ENCODE measurements at places on chromosomes 13 and 19. TPM values are rescaled to one million over a fixed set of nuclear protein-coding genes. Genes with fewer than 3 reads are reported as not detected.

The S1PR4 gene
- total RNA-seq, result 1.2 TPM

The ZNF728 gene
- total RNA-seq, result 2.4 TPM

DNA sequence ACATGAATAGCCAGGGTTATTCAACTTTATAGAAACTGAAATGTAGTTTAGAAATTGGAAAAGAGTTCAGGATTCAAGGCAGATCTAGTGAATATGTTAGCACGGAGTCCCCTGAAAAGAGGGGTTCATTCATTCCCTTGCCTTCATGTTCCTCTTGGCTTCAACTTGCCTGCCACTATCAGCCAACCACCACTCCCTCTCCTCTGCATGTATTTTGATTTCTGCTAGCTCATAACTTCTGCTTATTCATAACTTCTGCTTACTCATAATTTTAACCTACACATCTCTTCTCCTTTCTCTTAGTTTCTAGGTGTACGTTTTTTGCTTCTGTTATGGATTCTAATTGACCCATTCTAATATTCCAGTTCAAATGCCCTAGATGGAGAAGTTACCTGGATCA is 5.5 kb upstream of the SERTM1 start:
- DNase-seq, result no peak

The ZNF100 gene
- total RNA-seq, result 6.6 TPM

- DNase-seq, result no peak
These were observed 308.6 kb downstream of the HS6ST3 start for GRCh38 chr13:96398486-96398885.

The KLK12 gene
- not detected for total RNA-seq

DNA sequence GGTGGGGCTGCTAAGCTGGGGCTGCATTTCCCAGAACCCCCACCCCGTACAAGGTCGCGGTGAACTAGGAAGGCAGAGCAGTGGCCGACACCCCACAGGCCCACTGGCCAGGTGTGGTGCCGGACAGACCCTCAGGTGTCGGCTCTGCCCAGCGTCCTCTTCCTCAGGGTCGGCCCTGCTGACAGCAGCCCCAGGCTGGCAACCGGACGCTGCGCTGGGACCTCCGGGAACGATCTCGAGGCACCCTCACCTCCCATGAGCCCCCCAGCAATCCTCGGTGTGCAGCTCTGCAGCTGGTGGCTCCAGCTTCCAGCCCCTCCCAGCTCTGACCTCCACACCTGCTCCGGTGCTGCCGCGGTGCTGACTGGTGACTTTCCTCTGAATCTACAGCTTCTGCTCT is 142.9 kb upstream of the SPACA7 start:
- no peak for DNase-seq

The CGB1 gene
- total RNA-seq, result not detected

- DNase-seq, result no peak
These were observed 12.5 kb downstream of the ANKRD10 start for GRCh38 chr13:110902370-110902769.

GRCh38 chr13:44188257-44188656 is 185.4 kb upstream of the SERP2 start:
- DNase-seq, result no peak

DNA sequence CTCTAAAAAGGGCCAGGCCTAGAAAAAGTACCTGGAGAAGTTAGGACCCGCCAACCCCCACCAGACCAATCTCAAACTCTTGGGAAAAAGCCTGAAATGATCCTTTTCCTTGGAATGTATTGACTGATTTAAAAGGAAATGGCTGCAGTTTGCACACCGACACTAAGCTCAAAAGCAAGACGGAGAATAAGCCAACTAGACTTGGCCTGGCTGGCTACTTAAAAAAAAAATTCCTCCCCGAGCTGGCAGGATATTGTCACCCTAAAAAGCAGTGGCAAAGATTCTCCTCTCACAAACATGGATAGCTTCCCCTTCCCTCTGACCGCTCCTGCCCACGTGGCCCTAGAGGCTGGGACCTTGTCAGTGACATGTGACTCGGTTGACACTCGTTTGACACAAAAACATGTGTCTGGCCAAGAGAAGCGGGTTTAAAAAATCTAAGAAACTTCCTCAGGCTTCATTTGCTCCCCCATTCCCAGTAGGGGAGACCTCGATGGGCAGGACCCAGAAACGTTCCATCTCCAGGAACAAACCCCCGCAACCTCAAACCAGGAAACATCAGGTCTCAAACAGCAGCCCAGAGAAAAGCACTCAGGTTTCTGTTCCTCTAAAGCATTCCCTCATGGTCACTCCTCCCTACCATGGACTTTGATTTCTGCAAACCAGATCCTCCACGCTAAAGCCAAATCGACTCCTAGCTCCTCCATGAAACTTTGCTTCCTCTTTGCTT is 1.3 kb downstream of the RFX1 start:
- no peak for DNase-seq

The MYH14 gene
- total RNA-seq, result 11.1 TPM

DNA sequence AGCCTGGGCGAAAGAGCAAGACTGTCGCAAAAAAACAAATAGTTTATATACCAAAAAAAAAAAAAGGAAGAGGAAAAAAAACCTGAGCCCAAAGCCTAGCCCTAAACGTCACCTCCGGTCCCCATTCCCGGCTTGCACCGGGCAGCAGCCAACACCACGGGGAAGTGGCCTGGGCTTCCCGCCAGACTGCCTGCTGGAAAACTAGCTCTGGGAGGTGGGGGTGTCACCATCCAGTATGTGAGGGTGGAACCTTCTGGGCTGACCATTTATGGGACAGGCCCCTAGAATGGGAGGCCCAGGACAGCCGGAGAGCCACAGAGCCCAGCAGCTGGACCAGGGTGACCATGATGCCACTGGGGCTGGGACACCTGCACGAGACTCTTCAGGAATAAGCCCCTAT is 37.3 kb downstream of the IL12RB1 start:
- DNase-seq, result peak; percentile 82

DNA sequence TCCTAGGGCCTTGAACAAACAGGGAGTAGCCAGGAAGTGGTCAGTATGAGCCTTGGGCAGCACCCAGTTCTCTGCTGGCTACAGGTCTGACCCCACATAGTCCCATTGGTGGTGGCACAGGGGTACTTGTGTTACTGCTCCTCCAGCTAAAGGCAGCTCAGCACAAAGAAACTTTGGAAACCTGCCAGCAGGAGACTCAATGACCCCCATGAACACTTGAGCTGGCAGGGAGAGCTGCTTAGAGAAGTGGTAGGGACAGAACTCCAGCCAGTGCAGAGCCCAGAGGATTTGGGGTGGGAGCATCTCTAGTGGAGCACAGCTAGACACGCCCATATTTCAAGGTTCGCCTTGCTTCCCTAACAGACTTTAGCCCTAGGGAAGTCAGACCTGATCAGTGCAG is 10.4 kb upstream of the ZNF586 start:
- DNase-seq, result no peak

GRCh38 chr13:39616087-39616694 is 13.2 kb upstream of the LHFPL6 start:
- no peak for DNase-seq

GRCh38 chr19:49355909-49356353 is 6.3 kb downstream of the TEAD2 start:
- DNase-seq, result no peak

The TCF3 gene
- 46.0 TPM for total RNA-seq

DNA sequence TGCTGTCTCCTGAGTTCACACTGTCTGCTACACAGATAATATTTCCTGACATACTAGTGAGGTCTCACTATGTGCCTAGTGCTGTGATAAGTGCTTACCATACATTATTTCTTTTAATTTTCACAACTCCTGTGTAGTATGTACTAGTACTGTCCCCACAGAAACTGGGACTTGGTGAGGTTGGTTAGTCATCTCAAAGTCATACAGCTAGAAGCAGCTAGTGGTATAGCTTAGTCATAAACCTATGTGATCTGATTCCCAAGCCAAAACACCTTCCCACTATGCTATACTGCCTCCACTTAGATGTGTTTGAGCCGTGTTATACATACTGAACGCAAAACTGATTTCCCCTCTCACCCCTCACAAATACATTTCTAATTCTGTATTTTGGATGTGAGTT is 10.5 kb downstream of the MTMR6 start:
- no peak for DNase-seq

DNA sequence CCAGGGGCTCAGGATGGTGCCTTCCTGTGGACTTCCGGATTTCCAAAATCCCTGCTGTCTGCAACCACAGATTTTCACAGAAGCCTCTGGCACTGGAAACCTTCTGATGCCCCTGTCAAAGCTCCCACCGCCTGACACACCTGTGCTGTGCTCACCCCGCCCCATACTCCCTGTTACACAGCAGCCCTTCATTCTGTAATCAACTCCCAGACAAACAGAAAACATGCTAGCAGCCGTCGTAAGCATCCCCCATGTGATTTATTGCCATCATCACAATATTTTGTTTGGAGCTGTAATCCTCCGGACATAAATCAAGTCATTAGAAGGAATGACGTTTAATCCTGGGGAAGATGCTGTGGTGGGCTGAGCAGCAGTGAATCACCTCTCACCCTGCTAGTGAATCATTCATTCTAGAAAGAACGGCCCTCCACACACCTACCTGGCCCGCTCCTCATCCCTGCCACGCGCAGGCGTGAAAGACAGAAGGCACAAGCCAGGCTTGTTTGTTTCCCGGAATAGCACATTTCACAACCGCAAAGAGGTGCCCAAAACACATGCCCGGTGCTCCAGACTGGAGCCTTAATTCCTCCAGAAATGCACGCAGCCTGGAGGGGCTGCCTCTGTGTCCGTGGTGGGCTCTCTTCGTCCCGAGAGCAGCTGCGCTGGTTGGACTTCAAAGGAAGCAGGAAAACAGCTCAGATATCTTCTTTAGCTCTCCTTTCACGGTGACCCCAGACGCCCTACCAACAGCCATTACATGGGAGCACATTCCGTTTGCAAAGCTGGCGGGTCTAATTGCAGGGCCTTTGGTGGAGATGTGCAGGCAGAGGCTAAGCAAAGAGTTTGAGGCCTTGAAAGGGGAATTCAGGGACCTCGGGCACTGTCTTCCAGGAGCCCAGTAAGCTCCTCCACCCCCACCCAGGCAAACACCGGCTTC is 41.3 kb upstream of the KCTD15 start:
- DNase-seq, result no peak

DNA sequence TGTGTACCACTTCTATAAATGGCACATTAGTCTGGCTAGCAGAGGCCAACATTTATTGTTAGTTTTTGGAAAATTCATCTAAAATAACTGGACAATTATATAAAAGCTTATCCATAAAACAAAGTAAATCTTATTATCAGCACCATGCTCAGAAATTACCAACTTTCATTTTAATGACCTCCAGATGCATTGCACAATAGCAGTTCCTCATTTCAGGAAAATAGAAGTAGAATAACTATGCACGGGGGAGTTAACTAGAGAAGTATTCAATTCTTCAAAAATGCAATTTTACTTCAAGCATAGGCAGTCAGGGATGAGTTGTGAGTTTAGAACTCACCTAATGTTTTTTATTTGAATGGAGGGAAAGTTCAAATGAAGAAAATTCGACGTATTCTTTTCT is 1023.5 kb downstream of the PCDH17 start:
- no peak for DNase-seq

The TNFRSF19 gene
- total RNA-seq, result 1.4 TPM

DNA sequence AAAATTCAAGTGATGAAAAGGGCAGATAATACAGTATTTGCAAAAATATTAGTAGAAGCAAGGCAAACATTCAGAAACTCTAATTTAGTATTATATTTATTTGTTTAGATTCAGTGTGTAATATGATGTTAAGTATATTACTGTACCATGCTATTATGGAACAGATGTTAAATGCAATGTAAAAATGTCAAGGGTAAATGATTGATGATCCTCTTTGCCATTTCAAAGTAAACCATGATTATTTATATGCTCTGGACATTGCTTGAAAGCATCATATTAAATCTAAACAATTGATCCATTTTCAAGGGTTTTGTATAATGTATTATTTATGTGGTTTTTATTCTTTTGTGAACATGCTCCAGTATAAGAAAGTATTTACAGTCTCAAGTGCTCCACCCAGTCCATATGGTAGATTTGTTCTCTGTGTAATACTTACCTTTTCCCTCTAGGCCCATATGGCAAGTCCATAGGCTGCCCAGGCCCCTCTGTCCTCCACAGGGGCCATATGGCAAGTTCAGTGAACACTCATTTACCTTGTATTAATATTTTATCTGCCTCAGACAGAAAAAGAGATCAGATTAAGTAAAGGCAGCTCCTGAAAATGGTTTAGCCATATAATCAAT is 353.5 kb downstream of the DACH1 start:
- no peak for DNase-seq

DNA sequence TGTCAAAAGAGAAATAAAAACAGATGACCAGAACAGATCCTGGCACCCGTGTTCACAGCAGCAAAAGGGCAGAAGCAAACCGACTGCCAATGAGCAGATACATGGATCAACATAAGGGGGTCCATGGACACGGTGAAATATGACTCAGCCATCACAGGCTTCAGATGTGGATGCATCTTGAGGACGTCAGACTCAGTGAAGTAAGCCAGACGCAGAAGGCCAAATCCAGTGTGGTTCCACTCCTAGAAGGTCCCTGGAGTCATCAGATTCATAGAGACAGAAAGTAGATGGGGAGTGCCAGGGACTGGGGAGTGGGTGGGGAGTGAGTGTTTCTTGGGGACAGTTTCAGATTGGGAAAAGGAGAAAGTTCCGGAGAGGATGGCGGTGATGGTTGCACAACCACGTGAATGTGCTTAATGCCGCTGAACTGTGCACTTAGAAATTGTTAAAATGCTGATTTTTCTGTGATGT is 28.8 kb upstream of the SEMA6B start:
- DNase-seq, result no peak

DNA sequence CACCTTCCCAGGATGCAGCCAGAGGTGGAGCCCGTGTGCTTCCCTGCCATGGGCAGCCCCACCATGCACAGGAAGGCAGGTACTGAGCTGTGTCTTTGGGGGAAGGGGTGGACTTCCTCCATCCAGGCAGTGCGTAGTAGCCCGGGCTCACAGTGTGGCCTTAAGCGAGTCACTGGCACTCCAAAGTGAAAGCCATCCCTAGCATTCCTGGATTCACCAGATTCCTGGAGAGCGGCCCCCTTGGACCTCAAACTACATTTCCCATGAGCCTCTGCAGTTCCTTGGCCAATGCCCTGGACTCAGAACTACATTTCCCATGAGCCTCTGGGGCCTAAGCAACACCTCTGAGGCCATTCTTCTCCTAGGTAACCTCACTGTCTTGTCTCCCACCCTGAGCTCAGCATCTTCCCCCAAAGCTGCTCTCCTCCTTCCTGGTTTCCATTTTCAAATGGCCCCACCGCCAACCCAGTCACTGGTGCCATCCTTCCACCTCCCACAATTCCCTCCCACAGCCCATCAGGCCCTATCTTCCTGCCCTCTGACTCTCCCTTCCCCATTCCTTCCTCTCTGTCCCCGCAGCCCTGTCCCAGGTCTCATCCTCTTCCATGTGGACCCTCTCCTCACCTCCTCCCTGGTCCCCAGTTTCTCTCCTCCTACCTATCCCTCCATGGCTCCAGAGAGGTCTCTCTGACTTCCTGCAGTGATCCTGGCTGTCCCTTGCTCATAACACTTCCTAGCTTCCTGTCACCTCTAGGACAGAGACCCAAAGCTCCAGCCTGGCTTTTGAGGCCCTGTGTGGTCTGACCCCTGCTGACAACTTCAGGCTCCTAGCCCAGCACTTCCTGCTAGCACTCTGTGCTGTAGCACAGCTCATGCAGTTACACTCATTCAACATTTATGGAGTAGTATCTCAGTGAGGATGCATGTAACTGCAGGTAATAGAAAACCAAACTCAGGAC is at the start of gene C19orf81:
Gene C19orf81, plus strand, starts transcription at position 13 of the 959 bp plus-strand sequence. Its CDS starts 0 bp downstream, at position 13.
- no peak for DNase-seq

The DHDH gene
- total RNA-seq, result not detected

All from thoracic aorta (tissue), 2 donors.